ENCODE measurements at places on chromosomes 5 and 9.

GRCh38 chr9:127884427-127884911 lies 7.0 kb upstream of the AK1 start:
- no peak for DNase-seq

GRCh38 chr5:102664616-102665335 lies 90.3 kb upstream of the PAM start:
- no peak for DNase-seq

- no peak for DNase-seq
These were observed 174.9 kb upstream of the HMHB1 start for GRCh38 chr5:143636931-143637528.

GRCh38 chr5:138611678-138612218 lies 36.5 kb upstream of the HSPA9 start:
- no peak for DNase-seq

- no peak for DNase-seq
These were observed 212.6 kb upstream of the ACTBL2 start for GRCh38 chr5:57695179-57695578.

- DNase-seq = no peak
These were observed 80.1 kb downstream of the ANKRD31 start for GRCh38 chr5:75156585-75156984.

DNA sequence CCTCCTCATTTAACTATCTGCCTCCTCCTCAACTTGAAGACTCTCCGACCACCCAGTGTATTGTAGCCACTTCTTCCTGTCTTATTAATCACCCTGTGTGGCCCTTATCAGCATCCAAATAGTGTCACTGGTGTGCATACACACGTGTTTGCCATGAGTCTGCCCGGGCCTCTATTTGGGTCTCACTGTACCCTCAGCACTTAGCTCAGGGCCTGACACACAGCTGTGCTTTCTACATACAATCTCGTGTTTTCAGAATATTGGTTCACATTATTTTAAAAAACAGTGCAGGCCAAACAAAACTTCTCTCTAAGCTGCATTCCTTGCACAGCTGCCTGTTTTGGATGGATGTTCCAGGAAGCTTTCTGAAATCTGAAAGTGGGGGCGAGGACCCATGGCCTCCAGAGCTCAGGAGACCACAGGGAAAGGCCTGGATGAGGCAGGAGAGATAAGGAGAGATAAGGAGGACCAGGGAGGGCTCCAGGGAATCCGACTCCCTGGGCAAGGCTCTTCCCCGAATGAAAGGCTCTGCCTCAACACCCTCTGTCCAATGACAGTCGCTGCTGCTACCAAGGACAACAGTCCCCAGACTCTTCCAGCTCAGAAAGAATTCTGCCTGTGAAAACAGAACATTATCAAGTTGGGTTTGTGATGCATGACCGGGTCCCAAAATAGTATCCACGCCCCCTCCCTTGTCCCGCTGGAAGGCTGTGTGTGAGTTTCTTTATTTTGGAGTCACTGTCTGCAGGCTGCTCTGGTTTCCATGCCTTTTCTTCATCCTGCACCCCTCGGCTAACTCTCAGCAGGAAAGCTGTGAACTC lies 255.6 kb downstream of the NSG2 start:
- DNase-seq = no peak

DNA sequence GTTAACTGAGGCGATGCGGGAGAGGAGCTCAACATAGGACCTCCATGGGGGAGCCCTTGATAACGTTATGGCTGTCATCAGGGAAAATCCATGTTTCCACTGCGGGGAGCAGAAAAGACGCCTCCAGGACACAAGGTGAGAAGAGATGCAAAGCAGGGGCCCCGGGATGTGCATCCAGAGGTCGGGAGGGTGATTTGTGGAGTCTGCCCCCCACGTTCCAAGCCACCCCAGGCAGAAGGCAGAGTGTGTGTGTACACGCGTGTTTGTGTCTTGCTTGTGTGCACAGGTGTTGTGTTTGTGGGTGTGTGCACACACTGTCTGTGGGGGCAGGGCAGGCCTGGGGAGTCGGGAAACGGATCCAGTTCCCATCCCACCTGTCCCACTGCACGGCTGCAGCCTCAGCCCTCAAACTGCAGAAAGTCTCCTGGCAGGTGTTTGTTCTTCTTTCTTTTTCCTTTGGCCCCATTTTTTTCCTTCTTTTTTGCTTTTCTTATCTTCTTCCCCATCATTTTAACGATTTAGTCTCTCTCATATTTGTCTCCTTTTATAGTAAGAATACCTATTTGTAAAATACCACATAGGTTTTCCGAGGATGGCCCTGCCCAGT lies 17.4 kb upstream of the PLEKHG4B start:
- no peak for DNase-seq

DNA sequence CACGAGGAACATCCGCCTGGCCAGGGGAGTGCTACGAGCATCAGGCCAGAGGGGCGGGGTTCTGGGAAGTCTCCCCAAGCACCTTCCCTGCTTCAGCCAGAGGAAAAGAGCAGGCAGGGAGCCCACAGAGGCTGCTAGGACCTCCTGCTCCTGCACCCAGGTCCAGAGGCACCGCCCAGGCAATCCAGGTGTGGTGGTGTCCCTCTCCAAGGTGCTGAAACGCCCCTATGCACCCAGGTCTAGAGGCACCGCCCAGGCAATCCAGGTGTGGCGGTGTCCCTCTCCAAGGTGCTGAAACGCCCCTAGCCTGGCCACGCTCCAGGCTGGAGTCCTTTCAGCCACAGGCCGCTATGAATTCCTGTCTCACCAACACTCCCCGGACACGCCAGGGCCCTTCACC lies 10.7 kb upstream of the UBAC1 start:
- no peak for DNase-seq

- no peak for DNase-seq
These were observed 1.7 kb upstream of the SREK1 start for GRCh38 chr5:66142417-66142816.
